ENCODE measurements at places on chromosomes 7 and 10.

DNA sequence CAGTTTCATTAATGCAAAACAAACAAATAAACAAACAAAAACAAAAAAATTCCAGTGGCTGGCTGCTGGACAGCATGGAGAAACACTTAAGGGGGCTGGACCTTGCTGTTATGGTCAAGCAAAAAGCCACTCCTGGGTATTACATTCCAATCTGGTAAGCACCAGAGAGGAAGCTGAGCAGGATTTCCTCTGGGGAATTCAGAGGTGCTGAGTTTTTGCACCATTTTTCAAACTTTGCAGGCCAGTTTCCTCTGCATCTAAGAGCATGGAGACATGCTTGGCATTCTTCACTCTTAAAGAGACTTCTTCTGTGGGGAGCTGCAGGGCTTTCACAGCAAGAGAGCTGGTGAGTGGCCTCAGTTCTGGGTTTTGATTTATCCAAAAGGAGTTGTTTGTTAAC is 84.5 kb downstream of the FZD1 start:
- DNase-seq = no peak

DNA sequence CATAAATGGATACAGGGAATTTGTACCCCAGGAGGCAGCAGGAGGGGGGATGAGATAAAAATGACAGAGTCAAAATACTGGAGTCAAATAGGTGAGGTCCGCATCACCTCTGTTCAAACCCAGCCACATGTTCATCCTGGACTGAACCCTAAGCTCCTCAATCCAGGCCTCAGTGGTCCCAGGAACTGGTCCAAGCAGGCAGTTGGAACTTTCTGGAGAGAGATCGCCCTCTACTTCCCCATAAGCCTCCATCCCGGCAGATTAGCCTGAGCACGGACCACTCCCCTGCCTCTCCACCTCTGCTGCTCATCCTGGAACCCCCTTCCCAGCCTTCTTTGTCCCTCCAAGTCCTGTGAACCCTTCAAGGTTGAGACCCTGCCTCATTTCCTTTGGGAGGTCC is 959.7 kb upstream of the ZNF722 start:
- DNase-seq = no peak

- DNase-seq = no peak
These were observed 173.8 kb downstream of the DIP2C start for GRCh38 chr10:515674-516073.

DNA sequence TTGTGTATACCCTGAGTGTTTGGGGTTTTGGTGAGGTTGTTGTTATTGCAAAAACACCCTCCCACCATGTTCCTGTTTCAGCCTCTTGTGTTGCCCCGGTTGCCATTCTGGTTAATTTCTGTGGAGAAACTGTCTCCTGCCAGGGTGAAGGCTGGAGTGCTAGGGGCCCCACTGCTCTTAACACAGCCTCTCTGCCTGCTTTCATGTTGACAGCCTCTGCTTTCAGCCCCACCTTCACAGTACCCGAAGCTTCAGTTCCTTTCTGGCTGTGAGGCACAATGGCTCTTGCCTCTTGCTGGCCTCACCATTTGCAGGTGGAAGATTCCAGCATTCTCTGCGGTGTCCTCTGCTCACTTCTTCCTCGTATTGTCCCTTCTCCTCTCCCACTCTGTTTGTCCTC is 19.2 kb downstream of the SLC18A2 start:
- no peak for DNase-seq

- DNase-seq = no peak
These were observed 201.3 kb downstream of the SLC25A13 start for GRCh38 chr7:96120445-96121225.

DNA sequence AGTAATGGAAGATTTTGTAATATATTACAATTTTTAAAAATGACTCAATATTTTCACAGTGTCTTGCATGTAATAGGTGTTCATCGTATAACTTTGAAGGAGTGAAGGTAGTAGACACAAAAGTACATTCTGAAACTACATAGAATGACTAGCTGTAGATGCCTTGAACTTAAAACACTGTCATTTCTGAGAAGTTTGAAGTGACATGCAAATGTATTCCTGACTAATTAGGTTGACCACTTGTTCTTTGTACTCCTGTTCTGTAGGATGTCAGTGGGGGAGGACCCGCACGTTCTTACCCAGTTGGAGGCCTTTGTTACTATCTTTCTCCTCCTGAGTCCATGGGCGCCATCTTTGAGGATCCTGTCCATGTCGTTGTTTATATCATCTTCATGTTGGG is 31.2 kb downstream of the SEC61A2 start:
- DNase-seq = no peak

DNA sequence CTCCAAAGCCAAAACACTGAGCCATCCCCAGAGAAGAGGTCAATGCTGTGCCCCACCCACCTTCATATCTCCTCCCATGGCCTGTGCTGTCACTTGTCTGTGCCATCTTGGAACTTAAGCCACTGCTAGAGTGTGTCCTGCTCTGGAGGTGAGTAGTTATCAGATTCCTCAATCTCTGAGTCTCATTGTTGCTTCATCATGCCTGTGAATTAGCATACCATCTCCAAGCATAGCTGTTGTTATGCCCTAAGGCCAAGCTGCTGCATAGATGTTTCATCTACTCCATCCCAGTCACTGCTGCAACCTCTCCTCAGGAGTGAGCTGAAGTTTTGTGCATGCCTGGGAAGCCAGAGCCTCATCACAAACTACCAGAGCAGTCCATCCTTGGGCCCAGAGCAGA is 349.0 kb downstream of the ZWINT start:
- no peak for DNase-seq

GRCh38 chr7:35556515-35557471 is 138.1 kb downstream of the HERPUD2 start:
- DNase-seq = peak; percentile 42

- DNase-seq = no peak
These were observed 28.3 kb upstream of the PIP4K2A start for GRCh38 chr10:22742678-22743077.

DNA sequence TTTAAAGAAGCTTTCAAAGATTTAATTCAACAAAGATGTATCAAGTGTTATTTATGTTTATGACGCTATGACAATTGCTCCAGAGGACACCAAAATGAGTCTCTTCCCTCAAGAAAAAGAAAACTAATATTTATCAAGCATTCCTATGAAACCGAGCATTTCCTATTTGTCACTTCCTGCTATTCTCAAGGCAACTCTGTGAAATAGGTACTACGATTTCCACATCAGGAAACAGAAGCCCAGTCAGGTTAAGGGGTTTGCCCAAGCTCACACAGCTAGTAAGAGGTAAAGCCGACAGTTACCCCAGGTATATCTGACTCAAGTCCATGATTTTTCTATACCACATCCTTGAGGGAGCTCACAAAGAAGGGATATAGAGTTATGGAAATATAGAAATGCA is 85.9 kb downstream of the TRIL start:
- no peak for DNase-seq

- no peak for DNase-seq
These were observed 105.6 kb upstream of the HABP2 start for GRCh38 chr10:113447278-113447677.

- no peak for DNase-seq
These were observed 104.1 kb downstream of the DOCK1 start for GRCh38 chr10:127009366-127009765.

- DNase-seq = no peak
These were observed 115.9 kb downstream of the DLG5 start for GRCh38 chr10:77810446-77811335.

- DNase-seq = no peak
These were observed 112.0 kb downstream of the ANK3 start for GRCh38 chr10:60277656-60278055.

GRCh38 chr7:47374538-47374937 is 207.4 kb downstream of the TNS3 start:
- DNase-seq = no peak

DNA sequence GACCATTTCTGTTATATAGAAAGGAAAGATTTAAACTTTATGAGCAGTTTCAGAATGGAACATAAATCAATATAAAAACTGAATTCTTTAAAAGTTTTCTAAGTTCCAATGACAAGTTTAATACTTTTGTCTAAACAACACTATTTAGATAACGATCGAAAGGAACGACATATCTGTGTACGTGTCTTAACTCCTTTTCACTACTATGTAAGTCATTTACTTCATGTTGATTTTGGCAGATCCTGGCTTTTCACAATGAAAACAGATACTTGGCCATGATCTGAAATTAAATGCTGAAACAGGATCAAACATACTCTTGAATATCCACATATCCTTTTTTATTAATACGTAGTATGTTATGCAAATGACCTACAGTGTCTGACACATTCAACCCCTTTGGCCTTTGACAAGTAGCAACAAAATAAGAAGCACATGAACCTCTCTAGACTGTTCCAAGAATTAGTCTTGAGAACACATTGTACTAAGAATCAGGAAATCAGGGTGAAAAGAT is 41.9 kb downstream of the RNLS start:
- no peak for DNase-seq

DNA sequence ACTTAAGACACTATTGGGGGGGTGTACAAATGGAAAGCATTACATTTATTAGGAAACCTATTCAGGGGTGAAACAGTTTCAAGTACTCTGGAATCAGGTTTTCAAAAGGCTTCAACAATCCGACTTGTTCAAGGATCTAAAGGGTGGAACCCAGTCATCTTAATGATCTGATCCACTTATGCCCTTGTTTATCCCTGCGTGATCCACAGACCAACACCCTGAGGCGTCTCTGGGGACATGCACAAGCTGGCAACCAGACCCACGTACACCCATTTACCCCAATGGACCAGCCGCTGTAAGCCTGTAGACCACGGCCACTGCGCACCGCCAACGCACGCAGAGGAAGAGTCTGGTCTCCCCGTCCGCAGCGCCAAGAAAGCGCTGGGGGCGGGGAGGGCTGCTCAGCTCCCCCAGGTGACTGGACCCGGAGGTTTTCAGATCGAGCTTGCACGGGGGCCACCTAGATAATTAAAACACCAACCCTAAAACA is 13.4 kb downstream of the HNRNPF start:
- no peak for DNase-seq

- DNase-seq = peak; percentile 77
These were observed at the start of gene DENND2A for GRCh38 chr7:140640727-140641523. Gene DENND2A, minus strand, starts transcription at chr7:140640813. Its CDS starts 38,416 bp downstream, at chr7:140602397.

GRCh38 chr10:33706191-33706590 is 371.7 kb upstream of the NRP1 start:
- DNase-seq = no peak

DNA sequence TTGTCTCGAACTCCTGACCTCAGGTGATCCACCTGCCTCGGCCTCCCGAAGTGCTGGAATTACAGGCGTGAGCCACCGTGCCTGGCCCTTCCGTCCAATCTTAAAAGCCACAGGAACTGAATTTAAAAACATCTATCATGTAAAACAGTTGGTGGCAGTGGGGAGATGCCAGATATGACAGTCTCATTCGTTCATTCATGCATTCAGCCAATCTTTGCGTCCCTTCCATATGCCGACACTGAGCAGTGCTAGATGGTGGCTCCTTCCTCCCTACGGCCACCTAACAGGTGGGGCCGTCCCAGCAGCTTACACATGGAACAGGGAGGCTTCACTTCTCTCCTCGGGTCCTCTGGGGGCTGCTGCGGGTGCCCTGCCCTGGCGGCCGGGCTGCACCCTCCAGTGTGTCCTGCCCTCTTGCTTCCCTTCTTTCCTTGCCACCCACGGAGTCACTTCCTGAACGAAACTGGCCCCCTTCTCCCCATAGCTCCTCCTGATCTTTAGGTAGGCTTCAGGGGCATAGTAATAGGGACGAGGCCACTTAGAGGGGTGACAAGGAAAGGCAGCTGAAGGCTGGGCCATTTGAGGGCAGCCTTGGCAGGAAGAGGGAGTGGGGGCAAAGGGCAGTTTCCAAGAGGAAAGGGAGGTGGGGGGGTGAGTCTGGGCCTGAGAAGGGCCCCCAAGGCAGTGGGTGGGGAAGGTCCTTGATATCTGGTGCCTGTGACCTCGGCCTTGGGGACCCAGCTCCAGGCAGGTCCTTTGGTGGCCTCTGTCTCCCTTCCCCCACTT is 53.8 kb downstream of the PROSER2 start:
- DNase-seq = peak; percentile 76

DNA sequence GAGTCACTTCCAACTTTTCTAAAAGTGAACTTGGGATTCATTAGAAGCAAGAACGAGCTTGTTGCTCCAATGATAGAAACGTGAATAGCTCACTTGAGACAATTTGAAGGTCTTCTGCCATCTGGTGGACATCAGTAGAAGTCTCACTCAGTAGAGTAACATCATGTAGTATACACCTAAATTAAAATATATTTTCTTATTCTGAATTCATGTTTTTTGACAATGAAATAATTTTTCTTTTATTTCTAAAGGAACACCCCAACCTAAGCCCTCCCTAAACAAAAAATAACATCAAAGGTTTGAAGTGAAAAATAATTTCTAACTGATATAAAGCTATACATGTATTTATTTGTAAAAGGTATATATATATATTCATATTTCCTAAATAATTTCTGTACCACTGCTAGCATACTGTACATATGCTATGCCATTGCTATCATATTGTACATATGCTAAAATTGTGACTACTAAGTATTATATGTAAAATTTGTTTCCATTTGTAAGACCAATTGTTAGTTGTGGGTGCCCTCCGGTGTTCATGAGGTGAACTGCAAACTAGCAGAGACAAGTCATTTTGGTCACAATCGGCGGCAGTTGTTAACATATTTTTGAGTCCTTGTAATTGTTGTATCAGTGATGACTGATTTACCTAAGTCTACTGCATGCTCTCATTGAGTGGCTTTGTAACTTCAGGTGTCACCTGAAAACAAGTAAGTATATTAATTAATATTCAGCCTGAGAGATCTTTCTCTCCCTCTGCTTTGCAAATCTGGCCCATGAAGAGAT is 121.9 kb downstream of the PTPRZ1 start:
- peak; percentile 45 for DNase-seq

GRCh38 chr10:113026679-113027078 is 76.6 kb downstream of the TCF7L2 start:
- no peak for DNase-seq

DNA sequence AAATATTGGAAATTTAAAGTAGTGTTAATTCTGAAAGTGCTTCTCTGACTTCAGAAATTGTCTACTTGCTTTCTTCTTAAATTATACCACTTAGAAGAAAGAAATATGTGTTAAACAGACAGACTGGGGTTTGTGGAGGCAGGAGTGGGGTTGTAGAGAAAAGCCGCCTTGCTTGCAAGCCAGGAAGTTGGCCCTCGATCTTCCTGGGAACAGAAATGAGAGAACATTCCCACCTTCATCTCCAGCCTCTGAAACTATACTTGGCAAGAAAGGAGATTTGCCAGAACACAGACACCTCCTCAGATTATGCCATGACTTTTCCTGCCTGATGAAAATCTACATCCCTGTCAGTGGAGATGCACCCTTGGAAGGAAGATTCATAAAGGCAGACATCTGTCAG is 171.2 kb upstream of the CHRM2 start:
- no peak for DNase-seq

GRCh38 chr7:1646391-1646790 is 23.7 kb upstream of the ELFN1 start:
- DNase-seq = no peak

- no peak for DNase-seq
These were observed 29.8 kb downstream of the PDLIM1 start for GRCh38 chr10:95260909-95261552.

Data from large intestine (tissue), 12 donors.